Stimulated activated CD4-positive, alpha-beta T cell treated with anti-CD3 and anti-CD28 coated beads, TNF-alpha, amount 100 ng/mL, for 4 hours (primary cell): ENCODE measurements at places on chromosomes 1 and 21.

GRCh38 chr1:8134546-8135235 lies 108.6 kb upstream of the ERRFI1 start:
- no peak for DNase-seq

DNA sequence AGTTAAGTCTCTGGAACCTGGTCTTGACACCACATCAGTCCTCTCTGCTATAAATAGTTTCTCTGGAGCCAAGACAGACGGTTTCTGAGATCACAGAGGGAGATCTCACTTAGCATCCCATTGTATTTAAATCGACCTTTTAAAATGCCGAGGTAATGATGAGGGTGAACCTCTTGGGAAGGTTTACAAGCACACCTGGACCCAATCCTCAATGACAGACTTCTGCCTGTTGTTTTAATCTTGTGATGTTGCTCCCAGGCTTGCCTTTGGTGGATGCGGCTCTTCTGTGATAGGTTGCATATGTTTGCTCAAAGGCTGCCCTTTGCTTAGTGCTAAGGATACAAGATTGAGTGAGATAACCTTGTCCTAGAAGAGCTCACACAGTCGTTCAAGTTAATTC lies 104.6 kb upstream of the L1TD1 start:
- DNase-seq, result no peak

DNA sequence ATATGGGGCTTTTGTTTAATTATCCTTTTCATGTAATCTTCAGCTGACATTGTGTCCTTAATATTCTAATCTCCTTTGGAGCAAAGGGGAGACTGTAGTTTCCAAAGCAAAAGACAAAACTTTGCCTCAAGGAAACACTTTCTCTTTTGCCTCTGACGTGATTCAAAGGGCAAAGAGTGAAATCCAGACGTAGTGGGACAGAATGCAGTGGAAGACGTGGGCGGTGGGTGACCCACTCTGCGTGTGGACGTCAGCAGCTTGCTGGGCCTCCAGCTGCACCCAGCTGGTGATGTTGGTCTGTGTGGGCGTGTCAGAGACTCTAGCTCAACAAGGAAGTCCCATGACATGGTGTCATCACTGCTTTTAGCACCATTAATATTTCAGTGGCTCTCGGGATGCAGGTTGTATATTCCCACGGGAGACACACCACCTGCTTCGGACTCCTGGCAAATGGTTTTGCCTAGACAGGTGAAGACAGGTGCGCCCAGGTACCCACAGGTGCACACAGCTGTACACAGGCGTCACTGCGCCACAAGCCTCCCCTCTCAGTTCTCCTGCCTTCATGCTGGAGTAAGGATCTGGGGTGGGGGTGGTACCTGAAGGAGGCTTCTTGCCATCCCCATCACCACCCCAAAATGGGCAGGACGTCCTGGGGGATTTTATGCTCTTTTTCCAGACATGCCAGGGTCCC lies 292.1 kb upstream of the VAMP3 start:
- DNase-seq, result no peak

DNA sequence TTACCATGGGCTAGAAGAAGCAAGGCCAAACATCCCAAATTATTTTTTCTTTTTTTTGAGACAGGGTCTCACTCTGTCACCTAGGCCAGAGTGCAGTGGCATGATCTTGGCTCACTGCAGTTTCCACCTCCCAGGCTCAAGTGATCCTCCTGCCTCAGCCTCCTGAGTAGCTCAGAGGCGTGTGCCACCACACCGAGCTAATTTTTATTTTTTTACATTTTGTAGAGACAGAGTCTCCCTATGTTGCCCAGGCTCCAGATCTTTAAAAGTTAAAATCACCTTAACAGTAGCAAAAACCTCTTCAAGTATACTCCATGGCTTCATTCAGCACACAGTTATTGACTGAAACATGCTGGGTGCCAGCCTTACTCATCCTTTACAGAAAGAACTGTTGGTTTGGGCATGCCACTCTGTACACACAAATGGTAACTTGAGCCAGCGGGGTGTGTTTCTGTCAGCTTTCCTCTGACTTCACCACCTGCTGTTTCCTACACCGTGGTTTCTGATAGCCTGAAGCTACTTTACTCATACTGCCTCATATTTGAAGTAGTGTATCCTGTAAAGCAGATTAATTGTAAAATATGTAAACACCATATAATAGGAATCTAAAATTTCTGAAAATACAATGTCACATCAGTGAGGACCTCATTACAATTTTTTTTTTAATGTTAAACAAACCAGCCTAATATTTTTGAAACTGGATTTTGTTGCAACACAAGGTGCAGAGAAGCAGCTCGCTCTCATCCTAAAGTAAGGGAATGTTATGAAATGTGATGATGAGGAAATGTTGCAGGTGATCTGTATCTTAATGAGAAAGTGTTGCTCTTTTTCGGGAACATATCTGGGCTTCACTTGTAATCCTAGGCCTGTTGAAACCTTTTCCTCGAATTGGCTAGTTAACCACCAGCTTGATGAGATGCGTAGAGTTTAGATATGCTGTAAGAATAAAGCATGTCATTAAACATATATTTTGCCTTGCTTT lies 113.9 kb downstream of the ATP5PO start:
- DNase-seq, result no peak

DNA sequence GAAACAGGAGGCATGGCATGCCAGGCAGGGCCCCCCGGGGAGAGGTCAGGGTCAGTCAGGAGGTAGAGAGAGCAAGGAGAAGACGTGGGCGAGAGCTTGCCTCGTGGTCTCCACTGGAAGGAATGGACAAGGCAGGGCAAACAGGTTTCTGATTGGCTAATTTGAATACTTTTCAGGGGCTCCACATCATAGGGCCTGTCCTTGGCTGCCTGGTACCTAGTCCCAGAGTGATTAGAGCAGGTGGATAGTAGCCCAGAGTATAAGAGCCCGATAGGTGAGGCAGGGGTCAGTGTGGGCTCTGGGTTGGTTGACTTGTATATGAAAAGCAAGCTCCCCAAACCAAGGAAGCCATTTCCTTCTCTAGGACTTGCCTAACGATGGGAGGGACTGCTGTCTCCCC lies 178.6 kb downstream of the ZP4 start:
- DNase-seq, result no peak

DNA sequence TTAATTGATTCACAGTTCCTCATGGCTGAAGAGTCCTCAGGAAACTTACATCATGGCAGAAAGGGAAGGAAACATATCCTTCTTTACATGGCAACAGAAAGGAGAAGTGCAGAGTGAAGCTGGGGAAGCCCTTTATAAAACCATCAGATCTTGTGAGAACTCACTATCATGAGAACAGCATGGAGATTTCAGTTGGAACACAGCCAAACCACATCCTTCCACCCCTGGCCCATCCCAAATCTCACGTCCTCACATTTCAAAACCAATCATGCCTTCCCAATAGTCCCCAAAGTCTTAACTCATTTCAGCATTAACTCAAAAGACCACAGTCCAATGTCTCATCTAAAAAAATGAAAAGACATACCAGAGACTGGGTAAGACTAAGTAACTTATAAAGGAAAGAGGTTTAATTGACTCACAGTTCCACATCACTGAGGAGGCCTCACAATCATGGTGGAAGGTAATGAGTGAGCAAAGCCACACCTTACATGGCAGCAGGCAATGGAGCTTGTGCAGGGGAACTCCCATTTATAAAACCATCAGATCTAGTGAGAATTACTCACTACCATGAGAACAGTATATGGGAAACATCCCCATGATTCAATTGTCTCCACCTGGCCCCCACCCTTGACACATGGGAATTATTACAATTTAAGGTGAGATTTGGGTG lies 105.2 kb downstream of the MRPL39 start:
- no peak for DNase-seq

- DNase-seq, result no peak
Measured at GRCh38 chr1:214660900-214661299, 57.9 kb downstream of the CENPF start.

DNA sequence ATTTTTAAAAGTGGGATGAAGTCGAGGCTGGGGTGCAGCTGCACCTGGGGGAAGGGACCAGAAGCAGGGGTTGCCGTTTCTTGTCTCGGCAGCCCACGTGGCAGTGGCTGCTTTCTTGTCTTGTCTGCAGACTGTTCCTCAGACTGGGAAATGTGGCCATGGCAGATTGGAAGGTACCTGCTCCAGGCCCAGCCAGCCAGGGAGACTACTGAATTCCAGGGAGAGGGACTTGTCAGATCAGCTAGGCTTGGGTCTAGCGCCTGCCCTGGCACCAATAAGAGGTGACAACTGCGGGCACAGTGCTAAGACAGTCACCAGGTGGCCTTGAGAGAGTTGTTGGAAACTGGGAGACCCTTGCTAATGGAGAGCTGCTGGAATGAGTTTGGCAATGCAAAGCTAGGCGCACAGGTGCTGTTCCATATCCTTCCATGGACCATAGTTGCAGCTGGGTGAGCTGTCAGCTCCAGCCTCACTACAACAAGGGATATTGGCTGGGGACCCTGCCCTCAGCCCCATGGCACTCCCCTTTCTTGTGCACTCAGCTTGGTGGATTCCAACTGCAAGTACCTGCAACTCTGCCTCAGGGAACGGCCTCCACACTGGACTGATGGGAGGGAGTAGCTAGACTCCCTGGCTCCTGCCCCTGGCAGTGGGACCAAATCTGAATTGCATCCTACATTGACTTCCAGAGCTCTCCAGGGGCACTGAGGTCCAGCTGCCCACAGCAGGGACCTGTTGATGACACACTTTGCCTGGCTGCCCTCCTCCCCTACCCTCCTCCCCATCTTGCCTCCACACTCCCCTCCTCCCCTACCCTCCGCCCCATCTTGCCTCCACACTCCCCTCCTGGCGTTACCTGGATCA lies 9.9 kb upstream of the IL22RA1 start:
- DNase-seq, result no peak

GRCh38 chr1:75522389-75522788 lies 88.5 kb downstream of the SLC44A5 start:
- DNase-seq, result no peak

- no peak for DNase-seq
Measured at GRCh38 chr1:161836018-161836417, 69.9 kb downstream of the ATF6 start.

GRCh38 chr1:23069149-23069548 lies 49.9 kb downstream of the KDM1A start:
- DNase-seq, result no peak

- no peak for DNase-seq
Measured at GRCh38 chr1:108961198-108961597, 2.1 kb downstream of the CLCC1 start.

DNA sequence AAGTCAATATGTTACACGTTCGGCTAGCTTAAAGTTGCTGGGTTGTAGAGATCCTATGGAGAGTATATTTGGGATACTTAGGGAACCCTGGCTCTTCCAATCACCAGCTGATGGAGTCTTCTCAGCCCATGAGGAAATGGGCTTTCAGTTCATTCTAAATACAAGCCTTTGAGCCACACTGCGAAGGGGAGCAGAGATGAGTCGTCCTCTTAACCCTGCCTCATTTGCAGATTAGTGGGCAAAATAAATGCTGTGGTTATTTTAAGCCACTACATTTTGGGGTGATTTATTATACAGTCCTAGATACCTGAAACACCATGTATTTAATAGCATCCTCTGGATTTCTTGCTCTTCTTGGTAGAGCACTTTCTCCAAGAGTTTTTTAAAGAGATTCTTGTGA lies 19.0 kb upstream of the VCAM1 start:
- DNase-seq, result no peak

GRCh38 chr21:14988760-14989159 lies 76.0 kb downstream of the NRIP1 start:
- no peak for DNase-seq

DNA sequence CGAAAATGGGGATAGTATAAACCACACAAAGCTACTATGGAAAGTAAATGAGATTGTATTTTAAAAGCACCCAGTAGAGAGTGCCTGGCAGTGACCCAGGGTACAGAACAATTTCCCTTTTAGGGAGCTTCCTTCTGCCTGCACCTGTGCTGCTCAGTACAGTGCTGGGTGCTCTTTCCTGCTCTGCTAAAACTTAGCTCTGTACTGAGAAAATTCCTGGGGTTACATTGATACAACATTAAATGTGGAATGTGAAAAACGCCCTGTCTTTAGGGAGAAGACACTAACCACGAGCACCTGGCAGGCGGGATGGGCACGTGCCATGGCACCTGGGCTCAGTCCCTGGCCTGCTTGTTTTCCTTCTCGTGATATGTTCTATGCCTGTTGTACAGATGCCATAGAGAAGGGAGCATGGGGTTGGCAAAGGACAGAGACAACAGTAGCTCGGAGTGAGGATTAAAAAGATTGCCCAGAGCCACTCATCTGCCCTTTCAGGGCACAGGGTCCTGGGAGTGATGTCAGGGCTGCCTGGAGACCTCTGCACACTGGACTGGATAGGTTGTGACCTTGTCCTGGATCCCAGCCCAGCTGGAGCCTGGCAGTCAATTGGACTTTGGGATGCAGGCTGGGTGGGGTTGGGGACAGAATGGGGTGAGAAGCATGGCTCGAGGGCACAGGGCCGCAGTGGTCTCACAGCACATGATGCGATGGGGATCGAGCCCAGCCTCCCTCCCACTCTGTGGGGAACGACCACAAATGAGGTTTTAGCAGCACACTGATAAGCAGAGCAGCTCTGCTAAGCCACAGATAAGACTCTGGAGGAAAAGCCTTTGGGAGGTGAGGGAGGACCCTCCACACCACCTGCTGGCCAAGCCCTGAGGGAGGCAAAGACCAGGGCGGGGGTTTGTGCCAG lies 4.2 kb downstream of the SPATA46 start:
- no peak for DNase-seq

- no peak for DNase-seq
Measured at GRCh38 chr1:228041316-228041715, 34.5 kb downstream of the WNT3A start.

DNA sequence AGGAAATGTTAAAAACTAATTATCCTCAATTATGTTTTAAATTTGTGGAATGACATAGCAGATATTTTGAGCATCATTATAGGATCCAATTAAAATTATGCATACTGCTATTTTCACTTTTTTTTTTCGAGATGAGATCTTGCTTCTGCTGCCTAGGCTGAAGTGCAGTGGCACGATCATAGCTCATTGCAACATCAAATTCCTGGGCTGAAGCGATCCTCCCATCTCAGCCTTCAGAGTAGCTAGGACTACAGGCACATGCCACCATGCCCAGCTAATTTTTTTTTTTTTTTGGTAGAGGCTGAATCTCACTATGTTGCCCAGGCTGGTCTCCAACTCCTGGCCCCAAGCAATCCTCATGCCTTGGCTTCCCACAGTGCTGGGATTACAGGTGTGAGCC lies 11.3 kb upstream of the SLC1A7 start:
- no peak for DNase-seq

GRCh38 chr1:182600745-182601415 lies 3.3 kb downstream of the RGS16 start:
- DNase-seq, result no peak
